Activated naive CD4-positive, alpha-beta T cell treated with anti-CD3 and anti-CD28 coated beads, Interleukin-2, amount 50 U/mL, for 72 hours (primary cell): ENCODE measurements at places on chromosomes 5 and 9. TPM values are rescaled to one million over a fixed set of nuclear protein-coding genes. Genes with fewer than 3 reads are reported as not detected.

The LPCAT1 gene
- 29.2 TPM for total RNA-seq

The SCAMP1 gene
- 7.6 TPM for total RNA-seq

The TMEM8B gene
- 4.0 TPM for total RNA-seq

The PCDHAC2 gene
- total RNA-seq: not detected

The FXN gene
- 22.9 TPM for total RNA-seq

The ADAMTS12 gene
- total RNA-seq: not detected

The TTC1 gene
- 42.8 TPM for total RNA-seq

The AJM1 gene
- 6.7 TPM for total RNA-seq

The SAPCD2 gene
- 13.3 TPM for total RNA-seq

The SLC25A2 gene
- total RNA-seq: not detected

The AGTPBP1 gene
- total RNA-seq: 51.6 TPM

The ANKRD34B gene
- total RNA-seq: not detected

The CDX1 gene
- total RNA-seq: not detected

The LCP2 gene
- total RNA-seq: 173 TPM

The FIBCD1 gene
- not detected for total RNA-seq

The DDX4 gene
- total RNA-seq: not detected

The SPINK4 gene
- total RNA-seq: not detected

The TAF11L10 gene
- not detected for total RNA-seq

The LIX1 gene
- not detected for total RNA-seq

The ZBTB26 gene
- 7.7 TPM for total RNA-seq

The RANBP17 gene
- not detected for total RNA-seq

The GARIN3 gene
- total RNA-seq: 0.47 TPM

The PRR16 gene
- total RNA-seq: not detected
